ENCODE measurements at places on chromosomes 3 and 15. TPM values are rescaled to one million over a fixed set of nuclear protein-coding genes. Genes with fewer than 3 reads are reported as not detected.

Gene ACSBG1
- total RNA-seq, result 0.18 TPM

Gene TMCO5A
- not detected for total RNA-seq

Gene ZNF80
- not detected for total RNA-seq

Gene ZBED2
- total RNA-seq, result not detected

Gene TIPIN
- 10.1 TPM for total RNA-seq

Gene C3orf22
- 0.44 TPM for total RNA-seq

Gene KCNH8
- total RNA-seq, result 10.0 TPM

DNA sequence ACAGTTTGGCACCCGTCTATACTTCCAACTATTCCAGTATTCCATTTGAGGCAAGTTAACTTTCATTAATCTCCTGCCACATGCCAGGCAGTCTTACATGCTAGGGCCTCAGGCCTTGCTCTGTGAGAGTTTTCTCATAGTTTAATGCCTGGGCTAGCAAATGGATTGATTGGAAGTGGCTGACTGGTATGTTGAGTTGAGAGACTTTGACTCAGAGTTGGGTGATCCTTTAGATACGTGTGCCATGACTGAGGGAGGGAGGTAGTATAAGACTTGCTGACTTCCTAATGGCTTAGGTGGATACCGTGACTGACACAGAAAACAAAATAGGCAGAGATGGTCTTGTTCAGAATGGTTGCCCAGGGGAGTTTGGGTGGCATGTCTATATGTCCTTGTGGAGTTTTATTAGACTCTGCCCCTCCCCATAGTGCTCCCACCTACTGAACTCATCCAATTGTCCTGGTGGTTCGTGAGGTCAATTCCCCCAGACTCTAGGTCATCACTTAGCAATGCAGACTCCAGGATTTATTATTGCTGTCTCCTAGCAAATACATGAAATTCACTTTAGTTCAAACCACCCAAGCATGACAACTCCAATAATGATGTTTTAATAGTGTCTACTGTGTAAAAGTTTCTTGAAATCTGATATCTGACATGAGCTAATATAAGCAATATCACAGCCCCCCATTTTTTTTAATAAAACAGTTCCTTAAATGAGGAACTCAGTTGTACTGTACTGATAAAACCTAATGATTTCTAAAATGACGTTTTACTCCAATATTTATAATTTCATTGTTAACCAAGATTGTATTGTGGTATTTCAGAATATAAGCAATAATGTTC, 413.9 kb upstream of the MDFIC2 start:
- DNase-seq, result no peak

DNA sequence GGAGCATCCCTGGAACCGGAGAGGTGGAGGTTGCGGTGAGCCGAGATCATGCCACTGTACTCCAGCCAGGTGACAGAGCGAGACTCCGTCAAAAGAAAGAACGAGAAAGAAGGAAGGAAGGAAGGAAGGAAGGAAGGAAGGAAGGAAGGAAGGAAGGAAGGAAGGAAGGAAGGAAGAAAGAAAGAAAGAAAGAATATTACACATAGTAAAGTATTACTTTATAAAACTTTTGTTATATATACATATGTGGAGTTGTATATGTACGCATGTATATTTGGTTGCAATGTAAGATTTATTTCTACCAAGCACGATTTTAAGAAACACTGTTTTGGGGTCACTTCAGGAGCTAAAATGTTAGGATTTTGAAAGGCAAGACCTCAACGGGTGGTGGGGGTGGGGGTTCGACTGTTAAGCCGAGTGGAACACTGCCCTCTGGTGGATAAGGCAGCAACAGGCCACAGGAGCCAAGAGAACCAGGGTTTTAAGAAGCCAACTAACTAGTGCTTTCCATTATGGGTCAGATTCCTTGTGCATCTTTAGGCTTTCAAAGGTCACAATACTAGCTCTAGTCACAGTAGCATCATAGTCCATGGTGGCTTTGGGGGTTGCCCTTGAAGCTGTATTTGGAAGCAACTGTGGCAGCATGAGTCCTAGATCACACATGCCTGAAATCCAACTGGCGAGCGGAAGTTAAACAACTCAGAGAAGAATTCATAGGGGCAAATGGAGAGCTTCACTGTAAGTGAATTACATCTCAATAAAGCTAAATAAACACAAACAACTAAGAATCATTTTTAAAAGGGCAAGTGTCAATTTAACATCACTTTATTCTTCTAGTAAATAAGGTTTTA, 22.5 kb downstream of the GLB1 start:
- DNase-seq, result peak; percentile 46

DNA sequence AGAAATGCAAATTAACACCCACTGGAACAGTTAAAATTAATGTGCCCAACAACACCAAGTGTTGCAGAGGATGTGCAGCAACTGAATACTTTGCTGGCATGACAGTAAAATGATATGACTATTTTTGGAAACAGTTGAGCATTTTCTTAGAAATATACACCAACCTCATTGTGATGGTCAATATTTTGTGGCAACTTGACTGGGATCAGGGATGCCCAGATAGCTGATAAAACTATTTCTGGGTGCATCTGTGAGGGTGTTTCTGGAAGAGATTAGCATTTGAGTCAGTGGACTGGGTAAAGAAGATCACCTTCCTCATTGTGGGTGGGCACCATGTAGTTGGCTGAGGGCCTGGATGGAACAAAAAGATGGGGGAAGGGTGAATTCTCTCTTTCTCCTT, 57.9 kb downstream of the RPLP1 start:
- no peak for DNase-seq

DNA sequence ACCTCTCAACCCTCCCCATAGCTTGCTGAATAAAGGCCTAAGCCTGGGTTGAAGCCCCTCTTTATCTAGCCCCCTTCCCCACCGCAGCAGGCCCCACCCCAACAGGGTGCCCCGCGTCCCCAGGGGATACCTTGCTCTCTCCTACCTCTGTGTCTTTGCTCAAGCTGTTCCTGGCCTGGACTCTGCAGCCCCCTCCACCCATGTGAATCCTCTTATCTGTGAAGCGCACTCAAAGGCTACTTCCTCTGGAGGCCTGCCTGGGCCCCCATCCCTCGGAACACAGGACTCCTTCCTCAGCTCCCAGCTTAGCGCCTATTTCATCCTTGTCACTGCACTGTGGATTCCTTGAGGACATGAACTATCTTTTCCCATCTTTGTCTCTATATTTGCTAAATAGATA, 61.4 kb upstream of the HERC1 start:
- DNase-seq, result no peak

DNA sequence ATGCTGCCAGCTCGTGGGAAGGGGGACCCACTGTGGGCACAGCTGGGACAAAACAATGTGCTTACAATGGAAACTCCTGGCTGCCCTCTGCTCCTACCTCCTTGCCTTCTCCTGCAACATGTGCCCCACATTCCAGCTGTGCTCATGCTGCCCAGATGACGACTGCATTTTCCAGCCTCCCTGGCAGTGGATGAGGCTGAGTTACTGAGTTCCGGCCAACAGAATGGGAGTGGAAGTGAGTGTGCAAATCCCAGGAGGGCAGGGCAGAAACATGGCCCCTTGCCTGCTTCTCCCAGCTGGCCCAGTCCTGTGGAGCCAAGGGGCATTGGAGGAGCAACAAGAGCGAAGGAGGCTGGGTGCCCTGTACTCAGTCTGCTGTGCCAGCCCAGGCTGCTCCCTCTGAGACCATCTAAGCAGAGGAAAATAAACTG, 17.1 kb downstream of the KLF15 start:
- DNase-seq, result no peak

- DNase-seq, result no peak
Measured at GRCh38 chr15:50777042-50777441, 11.5 kb upstream of the SPPL2A start.

DNA sequence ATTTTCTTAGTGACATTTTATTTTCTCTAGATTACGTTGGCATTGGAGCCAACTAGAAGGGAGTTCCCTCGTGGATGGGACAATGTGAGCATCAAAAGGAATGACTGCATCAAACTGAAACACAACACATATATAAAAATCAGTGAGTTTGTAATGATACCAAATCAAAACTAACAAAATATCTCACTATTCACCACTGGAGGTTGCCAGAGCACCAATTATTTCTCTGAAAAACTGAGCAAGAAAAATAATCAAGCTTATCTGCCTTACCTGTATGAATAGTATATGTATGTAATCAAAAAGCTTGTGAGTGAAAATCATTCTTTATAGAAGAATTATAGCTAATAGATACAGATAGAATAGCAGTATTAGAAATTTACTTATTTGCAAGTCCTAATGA, 46.8 kb upstream of the OTOL1 start:
- no peak for DNase-seq

DNA sequence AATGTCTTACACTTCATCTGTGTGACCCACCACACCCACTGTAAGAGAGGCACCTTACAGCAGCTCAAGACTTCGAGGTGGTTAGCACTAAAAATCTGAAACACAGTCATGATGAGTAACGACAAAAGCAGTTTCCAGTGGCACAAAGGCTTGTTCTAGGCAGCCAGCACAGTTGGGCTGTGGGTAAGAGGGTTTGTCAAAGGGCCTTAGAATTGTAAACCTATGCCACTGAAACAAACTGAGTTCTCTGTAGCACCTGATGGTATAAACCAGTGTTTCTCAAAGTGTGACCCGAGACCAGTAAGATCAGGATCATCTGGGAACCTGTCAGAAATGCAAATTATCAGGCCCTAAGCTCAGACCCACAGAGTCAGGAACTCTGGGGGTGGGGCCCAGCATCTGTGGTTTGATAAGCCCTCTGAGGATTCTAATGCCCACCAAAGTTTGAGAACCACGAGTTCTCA, 36.5 kb downstream of the DAPK2 start:
- DNase-seq, result no peak

- DNase-seq, result no peak
Measured at GRCh38 chr3:27885641-27886040, 163.5 kb upstream of the EOMES start.

- no peak for DNase-seq
Measured at GRCh38 chr3:5840056-5840455, 652.5 kb downstream of the EDEM1 start.

- DNase-seq, result no peak
Measured at GRCh38 chr3:39052583-39052982, 767 bp downstream of the WDR48 start.

- DNase-seq, result no peak
Measured at GRCh38 chr3:73298243-73299183, 237.1 kb downstream of the EBLN2 start.

GRCh38 chr3:103052236-103052830, 617.5 kb downstream of the ZPLD1 start:
- DNase-seq, result no peak

DNA sequence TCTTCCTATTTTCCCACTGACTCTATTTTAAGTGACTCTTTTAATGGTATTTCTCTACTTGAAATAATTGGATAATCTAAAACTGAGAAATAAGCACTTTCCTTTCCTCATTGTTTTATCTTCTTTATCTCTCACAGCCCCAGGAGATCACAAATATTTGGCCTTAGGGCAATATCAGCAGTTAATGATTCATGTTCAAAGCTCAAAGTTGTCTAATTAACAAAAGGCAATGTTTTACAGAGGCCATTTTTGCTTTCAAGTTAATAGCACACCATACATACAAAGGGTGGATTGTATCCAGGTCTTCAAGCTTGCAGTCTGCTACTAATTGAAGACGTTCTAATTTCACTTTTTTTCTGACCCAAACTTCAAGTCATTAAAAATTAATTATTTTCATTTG, 120.1 kb downstream of the LRRN1 start:
- no peak for DNase-seq

DNA sequence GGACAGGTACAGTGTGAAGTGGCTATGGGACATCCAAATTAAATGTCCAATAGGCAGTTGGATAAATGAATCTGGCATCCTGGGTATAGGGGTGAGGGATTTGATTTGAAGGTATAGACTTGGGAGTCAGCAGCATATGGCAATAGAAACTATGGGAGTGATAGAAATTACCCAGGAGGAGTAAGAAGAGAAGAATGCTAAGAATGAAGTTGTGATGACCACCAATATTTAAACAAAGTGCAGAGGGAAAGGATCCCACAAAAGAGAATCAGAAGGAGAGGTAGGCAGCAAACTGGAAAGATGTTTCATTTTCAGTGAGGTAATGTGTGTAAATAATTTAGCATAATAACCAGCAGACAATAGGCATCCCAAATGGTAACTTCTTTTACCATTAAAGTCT, 13.8 kb upstream of the MSL2 start:
- no peak for DNase-seq

GRCh38 chr15:64845831-64846595, 4.3 kb downstream of the PLEKHO2 start:
- no peak for DNase-seq

DNA sequence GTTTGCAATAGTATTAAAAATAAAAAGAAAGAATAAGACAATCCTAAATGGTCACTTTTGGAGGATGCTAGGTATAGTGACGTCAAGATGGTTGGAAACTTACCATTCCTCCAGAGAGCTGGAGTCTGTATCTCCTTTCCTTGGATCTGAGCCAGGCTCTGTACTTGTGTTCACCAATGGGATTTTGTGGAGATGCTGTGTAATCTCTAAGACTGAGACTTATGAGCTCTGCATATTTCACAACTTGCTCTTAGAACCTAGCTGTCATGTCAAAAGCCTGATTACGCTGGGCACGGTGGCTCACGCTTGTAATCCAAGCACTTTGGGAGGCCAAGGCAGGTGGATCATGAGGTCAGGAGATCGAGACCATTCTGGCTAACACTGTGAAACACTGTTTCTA, 126.8 kb upstream of the CLSTN2 start:
- no peak for DNase-seq

DNA sequence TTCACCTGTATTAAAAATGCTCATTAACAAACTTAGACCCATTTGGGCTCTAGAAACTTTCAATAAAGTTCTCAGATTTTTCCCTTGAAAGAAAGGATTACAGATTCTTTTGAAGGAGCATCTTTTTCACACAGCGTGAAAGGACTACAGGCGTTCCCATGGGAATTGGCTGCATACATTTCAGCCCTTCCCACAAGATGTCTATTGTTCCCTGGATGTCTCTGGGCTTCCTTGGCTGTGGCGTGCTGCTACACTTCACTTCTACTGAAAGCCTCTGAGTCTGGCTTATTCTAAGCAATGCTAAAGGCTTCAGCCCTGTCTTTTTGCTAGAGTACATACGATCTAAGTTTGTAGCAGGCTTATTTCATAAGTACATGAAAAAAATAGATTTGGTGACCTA, 1.4 kb downstream of the VEPH1 start:
- no peak for DNase-seq

GRCh38 chr15:74780523-74781430, 1.1 kb upstream of the CSK start:
- DNase-seq, result no peak

DNA sequence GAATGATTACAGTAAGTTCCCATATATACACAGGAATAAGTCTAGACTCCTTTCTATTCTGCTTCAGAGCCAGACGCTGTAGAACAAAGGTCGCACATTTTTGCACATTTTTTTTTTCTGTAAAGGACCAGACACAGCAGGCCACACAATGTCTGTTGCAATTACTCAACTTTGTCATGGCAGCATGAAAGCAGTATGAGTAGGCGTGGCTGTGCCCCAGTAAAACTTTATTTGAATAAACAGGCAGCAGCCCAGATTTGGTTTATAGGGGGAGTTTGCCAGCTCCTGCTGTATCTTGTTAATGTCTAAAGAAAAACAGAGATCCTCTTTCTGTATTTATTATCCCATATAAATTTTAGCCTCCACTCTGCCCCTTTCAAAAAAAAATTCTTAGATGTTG, 708.3 kb downstream of the FHIT start:
- DNase-seq, result no peak

Data from progenitor cell of endocrine pancreas (in vitro differentiated cells).